Posterior cingulate gyrus (tissue), 11 donors: ENCODE measurements at places on chromosomes 5 and 9.

- DNase-seq, result no peak
Measured at GRCh38 chr5:57802131-57802530, 319.5 kb upstream of the ACTBL2 start.

DNA sequence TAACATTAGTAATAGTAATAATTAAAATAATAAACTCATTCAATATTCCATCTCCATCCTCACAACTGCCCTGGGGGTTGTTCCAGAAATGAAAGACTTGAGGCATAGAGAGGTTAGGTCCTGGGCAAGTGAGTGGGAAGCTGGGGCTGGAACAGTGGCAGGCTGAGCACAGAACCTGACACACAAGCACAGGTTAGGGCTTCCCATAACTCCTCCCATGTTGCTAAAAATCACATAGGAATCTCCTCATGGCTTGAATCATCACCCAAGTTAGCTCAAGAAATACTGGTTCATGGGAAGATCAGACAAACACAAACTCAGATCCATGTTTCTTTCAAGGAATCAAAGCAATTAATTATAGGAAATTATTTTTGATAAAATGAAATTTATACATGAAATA, 487.7 kb downstream of the SEMA5A start:
- DNase-seq, result no peak

- no peak for DNase-seq
Measured at GRCh38 chr5:149215478-149216090, 56.1 kb upstream of the AFAP1L1 start.

- DNase-seq, result no peak
Measured at GRCh38 chr9:114396558-114397218, 8.9 kb upstream of the AKNA start.

- no peak for DNase-seq
Measured at GRCh38 chr9:93089024-93089423, 7.0 kb upstream of the CARD19 start.

GRCh38 chr5:35202319-35203111, 27.8 kb downstream of the PRLR start:
- no peak for DNase-seq

- no peak for DNase-seq
Measured at GRCh38 chr9:101172616-101173015, 144.1 kb downstream of the PLPPR1 start.

GRCh38 chr5:1226839-1227581, 1.8 kb downstream of the SLC6A18 start:
- no peak for DNase-seq

DNA sequence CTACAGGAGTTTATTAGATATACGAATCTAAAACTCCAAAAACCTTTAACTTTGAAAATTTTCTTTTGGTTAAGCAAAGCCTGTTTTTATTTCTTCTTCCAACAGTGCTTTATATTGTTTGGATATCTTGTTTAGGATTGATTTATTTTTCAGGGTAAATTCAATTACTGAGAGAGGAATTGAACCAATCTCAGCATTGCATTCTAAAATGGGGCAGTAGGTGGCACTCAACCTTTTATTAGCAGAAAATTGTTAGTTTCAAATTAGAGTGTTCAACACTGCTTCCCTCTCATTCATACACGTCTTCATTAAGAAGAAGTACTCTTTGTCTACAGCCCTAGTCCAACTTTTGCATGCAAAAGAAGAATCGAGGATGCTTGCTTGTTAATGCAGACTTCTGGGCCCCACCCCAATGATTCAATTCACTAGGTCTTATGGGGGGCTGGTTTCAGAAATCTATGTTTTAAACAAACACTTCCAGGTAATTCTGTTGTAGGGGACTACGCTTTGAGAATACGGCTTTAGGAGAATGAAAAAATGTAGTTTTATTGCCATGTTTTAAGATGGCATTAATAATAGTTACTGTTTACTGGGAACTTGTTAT, 26.6 kb downstream of the MRPL22 start:
- DNase-seq, result no peak

DNA sequence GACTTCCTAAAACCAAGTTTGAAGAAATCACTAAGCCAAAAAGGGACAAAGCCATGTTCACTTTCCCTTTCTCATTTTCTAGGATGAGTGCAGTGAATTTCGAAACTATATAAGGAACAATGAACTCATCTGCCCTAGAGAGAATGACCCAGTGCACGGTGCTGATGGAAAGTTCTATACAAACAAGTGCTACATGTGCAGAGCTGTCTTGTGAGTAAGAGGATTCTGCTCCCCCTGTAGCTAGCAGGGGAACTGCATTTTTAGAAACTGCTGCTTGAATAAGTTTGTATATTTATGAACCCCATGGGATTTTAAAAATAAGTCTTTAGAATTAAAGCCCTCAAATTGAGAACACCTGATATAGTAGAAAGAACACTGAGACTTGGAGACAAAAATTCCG, 42.7 kb upstream of the SPINK14 start:
- DNase-seq, result no peak
